CD14-positive monocyte (primary cell): ENCODE measurements at places on chromosomes 2 and 18. TPM values are rescaled to one million over a fixed set of nuclear protein-coding genes. Genes with fewer than 3 reads are reported as not detected.
A peak's percentile ranks its signal among the peaks of the same experiment; 100 is the strongest.

GRCh38 chr2:37149626-37150322 is 7.0 kb downstream of the EIF2AK2 start:
- H3K36me3 ChIP-seq, result peaks cover 35% of the 10 kb centered on the region
- H3K4me1 ChIP-seq, result no peaks in the 10 kb centered on the region
- H3K4me3 ChIP-seq, result no peak overlapping the region
- no peak overlapping the region for H3K27ac ChIP-seq
- no peak for DNase-seq
- no peaks in the 10 kb centered on the region for H3K27me3 ChIP-seq

DNA sequence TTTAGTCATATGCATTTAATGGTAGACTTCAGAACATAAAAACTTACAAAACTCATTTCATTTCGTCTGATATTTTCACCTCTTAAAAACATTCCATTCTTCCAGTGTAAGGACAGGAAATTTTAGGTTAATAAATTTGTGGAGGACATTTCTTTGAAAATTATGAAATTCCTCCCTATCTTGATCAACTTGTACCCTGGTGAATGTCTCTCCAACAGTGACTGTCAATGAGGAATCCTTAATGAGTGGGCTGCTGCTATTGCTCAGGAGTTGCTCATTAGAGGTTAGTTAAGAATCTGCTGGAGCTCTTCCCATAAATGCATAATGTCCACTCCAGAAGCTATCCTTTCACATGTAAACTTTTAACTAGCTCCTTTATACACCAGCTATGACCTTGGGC is 69.1 kb downstream of the LRP1B start:
- H3K27ac ChIP-seq, result no peak overlapping the region
- no peaks in the 10 kb centered on the region for H3K36me3 ChIP-seq
- no peak overlapping the region for H3K4me3 ChIP-seq
- DNase-seq, result no peak
- no peaks in the 10 kb centered on the region for H3K27me3 ChIP-seq

GRCh38 chr2:118089139-118089800 is 999 bp downstream of the INSIG2 start:
- H3K27me3 ChIP-seq, result peaks cover 8% of the 10 kb centered on the region
- peaks cover 20% of the 10 kb centered on the region for H3K4me1 ChIP-seq
- peak; percentile 71 for DNase-seq
- peak overlapping the region; percentile 96 for H3K4me3 ChIP-seq
- H3K36me3 ChIP-seq, result no peaks in the 10 kb centered on the region
- peak overlapping the region; percentile 92 for H3K27ac ChIP-seq

DNA sequence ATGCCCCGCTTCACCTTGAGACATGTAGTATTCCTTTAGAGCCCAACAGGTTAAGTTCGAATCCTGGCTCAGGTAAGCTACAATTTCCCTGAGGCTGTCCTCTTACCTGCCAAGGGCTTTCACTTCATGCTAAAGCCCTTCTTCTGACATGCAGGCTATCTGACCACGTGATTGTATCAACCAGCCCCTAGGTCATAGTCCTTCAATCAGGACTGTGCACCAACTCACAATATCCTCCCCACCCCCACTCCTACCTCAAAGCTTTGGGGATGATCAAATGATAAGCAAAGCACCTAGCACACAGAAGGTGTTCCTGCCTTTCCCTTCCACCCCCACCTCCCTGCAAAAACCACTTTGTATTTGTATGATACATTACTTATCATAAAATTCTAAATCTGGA is 78.9 kb downstream of the AAK1 start:
- no peaks in the 10 kb centered on the region for H3K36me3 ChIP-seq
- H3K4me1 ChIP-seq, result no peaks in the 10 kb centered on the region
- DNase-seq, result no peak
- H3K27me3 ChIP-seq, result no peaks in the 10 kb centered on the region

PPM1G gene
- 22.9 and 31.9 TPM in 2 replicates for polyA plus RNA-seq

GRCh38 chr2:69201259-69201658 is 185.8 kb downstream of the GFPT1 start:
- H3K4me3 ChIP-seq, result no peak overlapping the region
- no peaks in the 10 kb centered on the region for H3K36me3 ChIP-seq
- peaks cover 32% of the 10 kb centered on the region for H3K4me1 ChIP-seq
- no peaks in the 10 kb centered on the region for H3K27me3 ChIP-seq
- no peak for DNase-seq

CCDC150 gene
- not detected for polyA plus RNA-seq

- H3K27ac ChIP-seq, result no peak overlapping the region
- no peaks in the 10 kb centered on the region for H3K4me1 ChIP-seq
- H3K27me3 ChIP-seq, result no peaks in the 10 kb centered on the region
- peaks cover 6% of the 10 kb centered on the region for H3K36me3 ChIP-seq
These were observed 101.7 kb upstream of the ALPP start for GRCh38 chr2:232276733-232277313.

TUBA4A gene
- 267 and 452 TPM in 2 replicates for polyA plus RNA-seq

- peak overlapping the region; percentile 63 for H3K27ac ChIP-seq
- no peak overlapping the region for H3K4me3 ChIP-seq
- H3K36me3 ChIP-seq, result peaks cover 29% of the 10 kb centered on the region
- no peaks in the 10 kb centered on the region for H3K27me3 ChIP-seq
- DNase-seq, result peak; percentile 85
- peaks cover 31% of the 10 kb centered on the region for H3K4me1 ChIP-seq
These were observed 53.1 kb downstream of the VIL1 start for GRCh38 chr2:218471982-218472381.

TMEM237 gene
- polyA plus RNA-seq, result 0.28 and 0.33 TPM in 2 replicates
